ENCODE measurements at places on chromosomes 5 and 9.
A peak's percentile ranks its signal among the peaks of the same experiment; 100 is the strongest.

GRCh38 chr5:167363065-167363464 is 928.4 kb upstream of the WWC1 start:
- DNase-seq, result no peak

DNA sequence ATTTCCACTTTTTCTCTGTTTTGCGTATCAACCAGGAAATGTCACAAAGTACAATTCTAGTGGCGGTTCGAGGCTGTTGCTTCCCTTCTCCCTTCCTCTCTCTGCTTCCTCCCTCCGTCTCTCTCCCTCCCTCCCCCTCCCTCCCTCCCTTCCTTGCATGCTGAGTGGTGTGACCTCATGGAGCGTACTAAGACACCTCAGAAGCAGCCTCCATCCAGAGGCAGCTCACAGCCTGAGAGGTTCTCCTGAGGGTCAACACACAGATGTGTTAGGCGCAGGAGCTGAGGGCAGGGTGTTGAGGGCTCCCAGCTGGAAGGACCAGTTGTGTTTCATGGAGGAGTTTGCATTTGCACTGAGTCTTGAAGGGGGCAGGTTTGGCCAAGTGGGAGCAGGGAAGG is 57.7 kb downstream of the COL5A1 start:
- no peak for DNase-seq

GRCh38 chr9:114894609-114895433 is 35.6 kb downstream of the TNFSF8 start:
- peak; percentile 97 for DNase-seq

DNA sequence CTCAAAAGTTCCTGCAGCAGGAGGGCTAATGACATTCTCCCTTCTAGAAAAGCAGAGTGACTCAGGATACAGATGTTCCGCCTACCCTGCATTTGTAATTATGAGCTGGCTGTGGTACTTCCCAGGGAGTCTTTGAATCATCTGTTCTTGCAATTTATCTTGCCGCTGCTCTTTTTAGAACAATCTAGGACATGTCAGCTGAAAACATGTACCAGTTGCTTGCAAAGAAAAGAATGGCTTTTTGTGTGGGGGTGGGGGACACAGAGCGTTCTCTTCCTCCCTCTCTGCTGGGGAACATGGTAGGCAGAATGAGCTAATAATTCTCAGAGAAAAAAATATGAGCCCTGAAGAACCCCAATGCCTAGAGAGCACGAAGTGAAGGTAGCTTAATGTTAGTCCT is 51.7 kb upstream of the TUT7 start:
- DNase-seq, result peak; percentile 71

DNA sequence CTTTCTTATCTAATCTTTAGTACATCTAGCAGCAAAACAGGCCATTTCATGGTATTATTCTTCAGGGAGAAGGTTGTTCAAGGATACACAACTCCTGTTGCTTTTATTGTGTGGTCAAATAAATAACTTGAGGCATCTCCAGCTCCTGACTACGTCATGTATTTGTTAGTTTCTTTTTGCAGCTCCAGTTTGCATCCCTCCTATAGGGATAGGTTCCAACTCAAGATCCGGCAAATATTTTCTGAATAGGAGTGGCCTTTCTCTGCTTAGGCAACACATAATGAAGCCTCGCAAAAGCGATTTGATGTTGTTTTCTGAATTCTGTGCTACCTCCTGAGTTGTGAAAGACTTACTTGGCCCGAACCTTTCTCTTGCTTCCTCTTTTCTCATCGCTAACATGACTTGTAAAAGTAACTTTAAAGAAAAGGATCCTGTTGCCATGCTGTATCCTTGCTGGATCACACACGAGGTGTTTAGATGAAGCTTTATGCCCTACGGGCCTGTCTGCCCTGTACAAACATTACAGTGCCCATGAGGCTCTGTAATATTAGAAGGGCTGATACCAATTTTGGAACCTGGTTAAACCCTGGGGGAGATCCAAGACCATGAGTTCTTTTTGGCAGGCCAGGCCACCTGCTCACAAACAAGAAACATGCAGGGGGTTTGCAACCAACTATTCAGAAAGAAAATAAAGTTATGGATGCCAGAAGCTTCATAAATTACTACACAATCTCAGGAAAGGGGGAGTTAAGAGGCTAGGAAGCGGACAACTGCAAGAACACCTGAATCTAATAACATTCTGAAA is 149.8 kb upstream of the FGF10 start:
- DNase-seq, result no peak

- no peak for DNase-seq
Measured at GRCh38 chr5:16865151-16865550, 70.9 kb downstream of the MYO10 start.

- no peak for DNase-seq
Measured at GRCh38 chr9:27801545-27801944, 228.3 kb upstream of the C9orf72 start.

DNA sequence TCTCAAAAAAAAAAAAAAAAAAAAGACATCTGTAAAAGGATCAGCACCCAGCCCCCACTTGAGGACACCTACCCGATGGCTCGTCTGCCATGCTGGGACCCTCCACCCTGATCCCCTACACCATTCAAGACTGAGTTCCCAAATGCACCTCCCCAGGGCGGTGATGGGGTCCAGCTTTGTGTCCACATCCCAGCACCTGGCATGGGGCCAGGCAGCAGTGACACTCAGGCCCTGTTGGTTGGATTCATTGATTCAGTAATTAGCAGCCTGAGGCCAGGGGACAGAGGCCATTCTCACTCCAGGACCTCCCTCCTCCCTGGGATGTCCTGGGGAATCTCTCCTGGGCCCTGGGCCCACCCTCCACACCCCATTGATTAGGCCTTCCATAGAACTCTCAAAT is 88.8 kb upstream of the RUFY1 start:
- DNase-seq, result no peak

GRCh38 chr9:92954049-92954861 is 6.9 kb downstream of the FGD3 start:
- no peak for DNase-seq

- no peak for DNase-seq
Measured at GRCh38 chr5:58929726-58930125, 346.9 kb downstream of the RAB3C start.

DNA sequence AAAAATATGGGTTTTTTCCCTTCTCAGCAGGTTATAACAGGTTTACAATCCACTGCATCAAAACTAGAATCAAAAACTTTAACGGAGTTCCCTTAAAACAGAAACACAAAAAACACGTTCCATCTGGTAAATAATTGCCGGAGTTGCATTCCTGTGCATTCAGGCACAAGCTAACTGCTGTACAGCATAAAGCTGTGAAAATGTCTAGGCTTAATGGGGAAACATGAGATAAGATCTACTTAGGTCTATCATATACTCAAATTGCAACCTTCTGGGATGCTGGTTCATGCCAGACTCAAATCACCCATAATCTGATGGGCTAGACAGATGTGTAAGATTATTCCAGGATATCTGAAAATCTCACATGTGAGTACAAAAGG is 265.3 kb downstream of the DOCK8 start:
- no peak for DNase-seq

DNA sequence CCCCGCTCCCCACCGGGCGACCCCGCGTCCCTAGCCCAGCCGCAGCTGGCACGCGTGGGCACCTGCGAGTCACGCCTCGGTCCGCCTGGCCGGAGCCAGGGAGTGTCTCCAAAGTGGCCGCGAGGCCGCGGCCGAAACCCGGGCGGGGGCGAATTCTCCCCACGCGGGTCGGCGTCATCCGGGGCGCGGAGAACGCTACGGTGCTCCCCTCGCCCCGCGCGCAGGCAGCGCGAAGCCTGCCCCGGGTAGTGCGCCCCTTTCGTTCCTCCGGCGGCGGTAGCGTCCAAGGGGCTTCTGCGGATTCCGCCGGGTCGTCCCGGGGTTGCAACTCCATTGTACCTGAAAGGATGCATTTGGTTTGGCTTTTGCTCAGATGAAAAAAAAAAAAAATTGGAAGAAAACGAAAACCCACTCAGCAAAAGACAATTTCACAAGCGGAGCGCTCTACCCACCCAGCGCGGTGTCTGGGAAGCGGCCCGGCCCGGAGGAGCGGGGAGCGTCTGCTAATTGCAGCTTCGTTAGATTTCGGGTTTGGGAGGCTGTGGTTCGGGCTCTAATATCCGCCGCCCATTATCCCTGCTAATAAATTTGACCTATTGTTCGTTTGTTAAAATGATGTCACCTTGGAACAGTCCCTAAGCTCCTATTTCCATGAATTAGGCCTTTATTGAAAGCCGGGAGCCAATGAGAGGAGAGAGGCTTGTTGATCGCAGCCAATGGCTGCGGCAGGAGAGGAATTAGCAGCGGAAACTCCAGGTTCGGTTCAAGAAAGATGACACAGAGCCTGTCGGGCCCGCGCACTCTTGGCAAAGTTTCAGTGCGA is at the start of gene TLX3:
Gene TLX3 (plus strand): TSS at position 796 of the 823 bp plus-strand sequence. CDS start 118 bp downstream, outside the sequence.
- no peak for DNase-seq

DNA sequence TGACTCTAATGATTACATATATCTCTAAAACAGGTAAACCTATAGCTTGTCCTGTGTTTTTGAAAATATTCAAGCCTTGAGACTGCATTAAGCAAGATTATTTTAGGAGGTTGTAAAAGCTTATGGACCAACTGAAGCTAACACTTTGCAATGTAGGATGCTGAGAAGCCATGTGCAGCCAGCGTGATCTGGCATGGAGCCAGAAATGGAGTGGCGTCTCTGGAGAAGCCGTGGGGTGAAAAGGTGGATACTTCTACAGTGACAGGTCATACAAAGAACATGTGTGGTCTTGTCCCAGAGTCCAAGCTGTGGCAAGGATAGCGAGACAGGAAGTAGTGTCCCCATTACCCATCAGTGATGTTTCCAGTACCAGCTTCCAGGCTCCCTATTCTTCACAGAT is 100.8 kb upstream of the CD180 start:
- DNase-seq, result no peak
